ENCODE measurements at places on chromosomes 1 and 21.

GRCh38 chr1:100354971-100355394, 2.7 kb downstream of the CDC14A start:
- DNase-seq: peak; percentile 15

- no peak for DNase-seq
Observed at GRCh38 chr1:31627301-31627929, 9.9 kb downstream of the HCRTR1 start.

- DNase-seq: no peak
Observed at GRCh38 chr1:230185076-230186001, 118.3 kb downstream of the GALNT2 start.

DNA sequence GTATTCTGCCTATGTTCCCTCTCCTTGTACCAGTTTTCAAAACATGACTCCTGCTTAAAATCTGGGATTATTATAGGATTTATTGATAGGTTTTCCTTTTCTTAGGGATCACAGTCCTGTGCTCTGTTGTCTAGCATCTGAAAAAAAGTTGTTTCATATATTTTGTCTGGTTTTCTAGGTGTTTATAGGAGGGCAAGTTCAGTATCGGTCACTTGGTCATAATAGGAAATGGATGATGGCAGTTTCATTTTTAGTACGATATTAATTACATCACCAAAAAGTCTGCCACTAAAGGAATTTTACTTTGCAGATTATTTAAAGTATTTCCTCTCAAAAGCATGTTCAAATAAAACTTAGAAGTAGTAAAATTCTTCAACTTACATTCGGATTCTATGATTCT, 94.4 kb downstream of the RASAL2 start:
- no peak for DNase-seq

All from NB4 (cell line).